Glutamatergic neuron (in vitro differentiated cells): ENCODE measurements at places on chromosomes 2 and 18. TPM values are rescaled to one million over a fixed set of nuclear protein-coding genes. Genes with fewer than 3 reads are reported as not detected.

The ST8SIA5 gene
- 0.56 TPM for total RNA-seq

The SATB2 gene
- 20.8 TPM for total RNA-seq

The DAPL1 gene
- total RNA-seq = not detected

The POTEC gene
- not detected for total RNA-seq

The AQP12A gene
- total RNA-seq = not detected
